Umbilical cord (tissue), 2 donors: ENCODE measurements at places on chromosomes 6 and 20. TPM values are rescaled to one million over a fixed set of nuclear protein-coding genes. Genes with fewer than 3 reads are reported as not detected.

The BCAS1 gene
- 4.3 TPM for total RNA-seq

The VWA7 gene
- total RNA-seq = not detected

DNA sequence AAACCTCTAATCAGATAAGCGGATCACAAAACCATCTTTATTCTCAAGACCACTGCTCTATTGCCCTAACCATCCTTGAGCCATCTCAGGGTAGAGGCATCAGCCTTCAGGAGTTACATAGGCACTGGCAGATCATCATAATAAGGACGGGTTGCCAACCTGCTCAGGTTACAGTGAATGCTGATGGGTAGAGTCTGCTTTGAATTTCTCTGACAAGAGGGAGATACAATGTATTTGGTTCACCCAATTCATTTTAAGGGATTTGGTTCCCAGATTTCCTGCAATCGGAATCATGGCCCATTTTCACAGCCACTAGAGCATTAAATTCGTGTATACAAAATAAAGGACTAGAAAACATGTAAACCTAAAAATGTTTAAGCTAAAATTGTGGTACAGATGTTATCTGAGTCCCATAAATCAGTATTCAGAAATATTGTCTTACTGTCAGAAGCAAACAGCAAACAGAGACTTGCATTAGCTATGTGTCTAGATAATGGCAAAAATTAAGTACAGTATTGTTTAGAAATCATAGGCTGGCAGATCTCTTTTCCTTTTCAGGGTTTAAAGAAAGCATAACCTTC is 41.9 kb upstream of the TMEM170B start:
- DNase-seq = peak; percentile 20

The TLDC2 gene
- 3.9 TPM for total RNA-seq

GRCh38 chr20:57879779-57880570 is 170.2 kb upstream of the PMEPA1 start:
- peak; percentile 48 for DNase-seq

The PSMF1 gene
- 14.9 TPM for total RNA-seq

DNA sequence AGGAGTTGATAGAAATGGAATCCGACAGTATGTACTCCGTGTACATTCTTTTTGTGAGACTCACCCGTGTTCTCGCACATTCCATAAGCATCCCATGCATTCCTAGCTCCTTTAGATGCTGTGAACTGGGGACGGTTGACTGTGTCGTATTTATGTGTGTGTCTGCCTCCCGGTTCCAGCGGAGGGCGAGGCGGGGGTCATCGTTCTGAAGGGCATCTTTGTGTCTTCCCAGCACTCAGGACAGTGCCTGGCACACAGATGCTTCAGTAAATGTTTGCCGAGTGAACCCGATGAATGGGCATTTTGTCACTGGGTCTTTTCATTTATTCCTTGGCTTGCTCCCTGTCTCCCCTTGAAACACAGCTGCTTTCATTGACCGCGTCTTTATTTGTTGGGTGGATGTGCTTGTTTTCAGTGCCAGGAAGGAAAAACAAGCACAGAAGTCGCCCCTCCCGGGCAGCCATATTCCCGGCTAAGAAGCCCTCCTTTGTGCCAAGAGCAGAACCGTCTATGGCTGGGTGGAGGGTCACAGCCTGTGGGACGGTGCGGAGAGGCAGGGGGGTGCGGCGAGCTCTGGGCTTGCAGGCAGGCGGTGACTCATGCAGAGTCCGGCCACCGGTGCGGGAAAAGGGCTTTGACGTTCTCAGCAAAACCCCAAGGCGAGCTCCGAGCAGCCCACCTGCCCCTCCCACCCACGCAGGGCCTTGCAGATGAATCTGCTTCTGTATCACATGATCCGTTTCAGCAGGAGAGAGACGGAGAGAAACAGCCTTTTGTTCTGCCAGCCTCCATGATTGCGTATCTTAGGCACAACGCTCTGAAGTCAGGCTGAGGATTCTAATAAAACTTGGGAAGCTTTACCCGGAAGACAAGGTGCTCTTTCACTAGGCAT is 11.2 kb upstream of the PSMG4 start:
- peak; percentile 79 for DNase-seq

- DNase-seq = no peak
Measured at GRCh38 chr20:21435576-21435975, 38.2 kb upstream of the NKX2-4 start.

The OR2J3 gene
- 3.1 TPM for total RNA-seq

- no peak for DNase-seq
Measured at GRCh38 chr6:80234401-80234800, 127.9 kb downstream of the BCKDHB start.

DNA sequence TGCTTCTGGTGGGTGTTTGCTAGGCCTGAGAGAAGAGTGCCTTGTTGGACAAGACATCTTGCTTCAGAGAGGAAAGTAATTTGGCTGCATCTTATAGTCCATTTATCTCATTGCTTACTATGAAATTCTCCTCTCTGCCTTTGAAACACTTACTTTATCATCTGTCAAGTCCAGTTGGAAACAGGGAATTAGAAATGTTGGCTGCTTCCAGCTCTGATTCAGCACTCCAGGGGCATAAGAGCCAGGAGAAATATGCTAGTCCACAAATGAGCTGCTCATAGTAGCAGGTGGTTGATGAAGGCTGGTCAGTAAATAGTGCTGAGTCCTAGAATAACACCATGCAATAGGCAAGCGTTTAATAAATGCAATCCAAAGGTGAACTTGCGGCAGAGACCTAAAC is 227.1 kb downstream of the SLC35F1 start:
- no peak for DNase-seq

DNA sequence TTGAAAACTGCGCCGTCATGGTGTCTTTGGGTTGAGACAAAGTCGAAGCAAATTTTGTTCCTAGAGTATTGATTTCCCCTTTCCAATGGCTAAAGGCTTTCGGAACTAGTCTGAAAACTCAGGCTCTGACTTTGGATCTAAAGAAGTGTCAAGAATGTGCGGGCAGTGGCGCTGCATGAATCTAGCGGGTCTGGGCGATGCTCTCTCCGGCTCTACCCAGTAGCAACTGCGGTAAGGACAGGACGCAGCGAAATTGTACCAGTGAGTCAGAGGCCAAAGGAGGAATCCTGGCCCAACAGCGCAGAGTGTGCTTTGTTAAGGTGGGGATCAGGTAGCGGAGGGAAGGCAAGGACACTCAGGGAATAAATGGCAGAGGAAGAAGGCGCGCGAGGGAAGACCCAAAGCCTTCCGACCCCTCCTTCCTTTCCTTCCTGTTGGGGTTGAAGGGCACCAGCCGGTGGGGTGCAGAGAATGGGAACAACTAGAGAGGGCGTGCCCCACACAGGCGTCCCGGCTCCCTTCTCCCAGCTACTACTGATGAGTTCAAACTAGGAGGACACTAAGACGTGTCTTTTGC is 32.1 kb downstream of the HLA-F start:
- DNase-seq = no peak

The SLC22A16 gene
- 1.4 TPM for total RNA-seq

DNA sequence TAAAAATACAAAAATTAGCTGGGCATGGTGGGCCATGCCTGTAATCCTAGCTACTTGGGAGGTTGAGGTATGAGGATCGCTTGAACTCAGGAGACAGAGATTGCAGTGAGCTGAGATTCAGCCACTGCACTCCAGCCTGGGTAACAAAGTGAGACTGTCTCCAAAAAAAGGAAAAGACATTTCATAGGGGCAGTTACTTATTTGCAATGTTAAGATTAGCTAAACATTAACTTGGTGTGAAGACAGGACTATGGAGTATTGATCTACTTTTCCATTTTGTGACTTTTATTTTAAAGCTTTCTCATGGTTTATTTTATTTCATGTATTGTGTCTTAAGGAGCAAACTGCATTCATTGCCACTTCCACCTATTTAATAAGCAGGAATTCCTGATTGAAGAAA is 153.0 kb downstream of the UTRN start:
- DNase-seq = no peak

GRCh38 chr6:112827793-112828192 is 480.7 kb downstream of the RFPL4B start:
- DNase-seq = peak; percentile 40

The MAVS gene
- 14.7 TPM for total RNA-seq

DNA sequence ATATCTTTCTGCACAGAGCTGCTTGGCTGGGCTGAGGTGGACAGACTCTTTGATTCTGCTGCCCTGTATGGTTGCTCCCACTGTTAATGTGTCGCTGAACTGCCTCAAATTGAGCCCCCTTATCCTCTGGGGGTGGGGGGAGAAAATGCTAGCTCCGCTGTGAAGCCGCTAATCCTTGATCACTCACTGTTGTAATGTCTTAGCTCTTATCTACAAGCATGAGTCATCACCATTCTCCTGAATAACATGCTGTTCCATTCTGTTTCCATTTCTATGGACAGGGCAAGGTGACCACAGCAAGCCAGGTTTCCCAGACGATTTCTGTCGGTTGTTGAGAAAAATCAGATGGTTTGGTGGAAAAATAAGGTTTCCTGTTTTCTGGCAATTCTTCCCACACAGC is 218.4 kb upstream of the GGTLC1 start:
- DNase-seq = peak; percentile 14

The C20orf141 gene
- total RNA-seq = not detected

GRCh38 chr6:16274483-16274882 is 36.1 kb downstream of the GMPR start:
- DNase-seq = no peak

The BMP5 gene
- 7.2 TPM for total RNA-seq

DNA sequence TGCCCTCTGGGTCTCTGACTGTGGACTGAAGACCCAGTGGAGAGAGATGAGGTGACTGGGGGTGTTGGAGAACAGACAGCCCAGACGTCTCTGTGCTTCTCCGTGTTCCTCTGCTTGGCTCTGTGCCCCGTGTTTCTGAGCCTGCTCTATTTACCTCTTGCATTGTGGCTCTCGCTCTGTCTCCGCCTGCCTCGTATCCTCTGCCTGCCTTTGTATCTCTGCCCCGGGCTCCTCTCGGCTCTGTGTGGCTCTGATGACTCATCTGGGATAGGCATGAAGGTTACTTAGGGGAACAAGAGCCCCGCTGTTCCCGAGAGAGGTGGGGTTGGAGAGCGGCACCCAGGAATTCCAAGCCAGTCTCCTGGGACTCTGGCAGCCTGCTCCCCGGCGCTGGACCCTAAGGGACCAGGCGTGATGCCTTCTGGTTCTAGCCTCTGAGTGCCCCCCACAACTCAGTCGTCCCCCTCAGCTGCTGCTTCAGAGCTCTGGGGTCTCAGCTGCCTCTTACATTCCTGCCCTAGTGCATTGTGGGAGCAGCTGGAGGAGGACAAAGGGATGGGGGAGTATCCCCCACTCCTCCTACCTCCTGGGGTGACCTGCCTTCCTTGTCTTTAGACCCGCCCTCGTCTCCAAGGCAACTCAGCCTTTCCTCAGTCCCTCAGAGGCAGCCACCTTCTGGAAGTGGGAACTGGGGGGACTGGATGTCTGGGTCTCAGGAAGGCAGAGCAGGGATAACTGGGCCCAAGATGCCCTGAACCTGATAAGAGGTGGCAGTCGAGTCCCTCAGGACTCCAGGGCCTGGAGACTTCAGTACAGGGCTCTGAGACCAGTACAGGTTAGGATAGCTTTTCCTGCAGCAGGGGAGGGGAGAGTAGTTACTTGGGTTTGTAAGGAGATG is 1.9 kb downstream of the DDR1 start:
- peak; percentile 88 for DNase-seq

GRCh38 chr6:155235087-155235486 is 28.7 kb upstream of the CLDN20 start:
- DNase-seq = peak; percentile 44

- DNase-seq = no peak
Measured at GRCh38 chr6:7073821-7074525, 33.8 kb upstream of the RREB1 start.
